ENCODE measurements at places on chromosomes 2 and 18. TPM values are rescaled to one million over a fixed set of nuclear protein-coding genes. Genes with fewer than 3 reads are reported as not detected.

Gene RNF103
- total RNA-seq: 32.4 TPM

Gene ABCG5
- total RNA-seq: not detected

Gene CRACDL
- 0.24 TPM for total RNA-seq

Gene DNER
- total RNA-seq: 4.8 TPM

Gene ITPRIPL1
- 5.3 TPM for total RNA-seq

Gene KCNG2
- total RNA-seq: 4.7 TPM

Gene GORASP2
- 58.7 TPM for total RNA-seq

Gene MATN3
- total RNA-seq: 3.8 TPM

Gene CTAGE1
- total RNA-seq: not detected
